ENCODE measurements at places on chromosomes 1 and 21.

- peak; percentile 38 for DNase-seq
Measured at GRCh38 chr1:25797939-25798338, 2.1 kb upstream of the SELENON start.

DNA sequence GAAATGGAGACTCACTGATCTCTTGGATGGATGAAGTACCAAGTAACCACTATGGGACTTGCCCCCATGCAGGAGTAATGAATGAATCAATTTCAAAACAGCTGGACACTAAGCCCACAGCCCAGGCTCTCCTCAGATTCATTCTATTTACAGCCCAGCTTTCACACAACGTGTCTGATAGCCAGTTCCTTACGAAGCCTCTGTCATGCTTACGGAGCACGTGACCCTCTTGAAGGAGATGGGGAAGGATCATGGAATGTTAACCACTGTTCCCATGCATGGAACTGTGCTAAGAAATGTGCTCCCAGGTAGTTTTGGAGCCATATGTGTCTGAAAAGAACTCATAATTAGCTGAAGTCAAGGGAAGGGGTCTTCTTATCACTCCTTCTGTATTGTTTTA, 124.1 kb downstream of the KIF26B start:
- DNase-seq = no peak

GRCh38 chr21:42296501-42296900, 18.7 kb downstream of the TFF3 start:
- no peak for DNase-seq

- peak; percentile 29 for DNase-seq
Measured at GRCh38 chr1:28115267-28115666, 26.9 kb upstream of the EYA3 start.

DNA sequence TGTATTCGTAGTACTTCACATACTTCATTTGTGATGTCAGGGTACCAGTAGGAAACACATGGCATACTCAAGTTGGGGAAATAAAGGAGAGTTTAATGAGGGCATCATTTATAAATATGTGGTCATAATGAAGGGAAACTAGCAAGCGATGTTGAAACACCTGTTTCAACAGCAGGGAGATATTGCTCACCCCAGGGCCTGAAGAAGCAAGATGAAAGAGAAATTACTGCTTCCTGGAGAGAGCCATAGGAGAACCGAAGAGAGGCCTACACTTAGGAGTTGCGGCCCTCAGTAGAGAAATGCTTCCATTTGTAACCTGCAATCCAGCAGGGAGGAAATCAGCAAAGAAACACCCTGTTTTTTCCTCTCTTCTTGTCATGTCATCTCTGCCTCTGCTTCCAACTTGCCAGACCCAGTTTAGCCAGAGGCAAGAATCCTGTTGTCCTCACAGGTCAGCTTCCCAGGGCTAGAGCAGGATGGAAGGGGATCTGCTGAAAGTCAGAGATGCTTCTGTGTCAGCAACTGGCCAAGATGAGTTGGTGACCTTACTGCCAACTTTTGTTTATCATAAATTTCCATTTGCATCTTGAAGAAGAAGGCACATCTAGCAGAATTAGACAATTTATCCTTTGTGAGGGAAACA, 67.6 kb upstream of the TSPAN2 start:
- no peak for DNase-seq

DNA sequence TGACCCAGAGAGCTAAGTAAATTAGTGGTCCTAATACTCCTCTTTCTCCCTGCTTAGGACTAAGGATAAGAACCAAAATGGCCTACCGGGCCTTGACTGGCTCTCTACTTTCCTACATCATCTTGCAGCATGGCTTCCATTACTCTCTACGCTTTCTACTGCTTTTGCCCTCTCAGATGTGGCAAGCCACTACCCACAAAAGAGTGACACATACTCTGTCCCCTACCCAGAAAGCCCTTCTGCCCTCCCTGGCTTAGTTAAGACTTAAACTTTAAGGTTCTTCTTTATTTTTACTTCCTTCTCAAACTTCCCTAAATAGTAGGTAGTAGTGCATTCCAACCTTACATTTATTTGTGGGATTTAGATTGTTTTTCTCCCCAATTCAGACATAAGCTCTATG, 228.1 kb downstream of the TPR start:
- no peak for DNase-seq

DNA sequence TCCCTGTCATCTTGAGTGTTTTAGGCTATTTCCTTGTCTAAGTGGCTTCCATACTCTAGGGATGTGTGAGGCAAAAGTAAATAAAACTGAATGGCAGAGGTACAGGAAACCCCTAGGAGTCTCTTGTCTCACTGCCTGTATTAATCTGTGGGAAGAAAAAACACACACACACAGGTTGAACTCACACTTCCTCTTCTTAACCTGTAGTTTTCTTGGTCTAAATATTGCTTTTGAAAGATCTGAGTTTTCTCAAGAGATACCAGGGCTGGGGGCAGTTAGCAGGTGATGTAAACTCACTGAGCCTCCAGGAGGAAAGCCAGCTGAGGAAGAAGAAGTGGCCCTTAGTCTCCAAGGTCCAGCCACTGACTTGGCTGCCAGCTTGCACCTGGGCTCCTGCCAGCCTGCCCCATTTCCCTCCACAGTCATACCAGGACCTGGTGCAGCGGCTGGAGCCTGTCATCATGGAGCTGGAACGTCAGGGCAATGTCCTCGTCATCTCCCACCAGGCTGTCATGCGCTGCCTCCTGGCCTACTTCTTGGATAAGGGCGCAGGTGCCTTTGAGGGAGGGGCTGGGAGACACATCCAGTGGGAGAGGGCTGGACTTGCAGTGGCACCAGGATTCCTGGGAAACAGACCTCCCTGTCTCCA, 16.9 kb downstream of the PFKFB2 start:
- no peak for DNase-seq

DNA sequence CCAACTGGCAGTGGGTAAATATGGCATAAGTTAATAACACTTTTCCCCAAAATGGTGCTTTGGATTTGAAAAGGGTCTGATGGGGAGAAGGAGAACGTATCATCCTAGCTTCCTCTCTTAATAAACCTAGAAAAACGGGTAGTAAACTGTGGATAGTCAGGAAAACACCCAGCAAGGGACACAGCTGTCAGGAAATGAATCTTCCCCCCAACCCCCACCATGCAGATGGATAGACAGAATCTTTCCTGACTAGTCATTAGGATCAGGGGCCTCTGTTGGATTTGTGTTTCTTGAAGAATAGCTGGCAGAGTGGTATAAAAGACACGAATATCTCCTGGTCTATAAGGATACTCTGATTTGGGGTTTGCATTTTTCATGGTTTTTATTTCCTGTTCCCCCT, 22.5 kb upstream of the LAX1 start:
- no peak for DNase-seq

DNA sequence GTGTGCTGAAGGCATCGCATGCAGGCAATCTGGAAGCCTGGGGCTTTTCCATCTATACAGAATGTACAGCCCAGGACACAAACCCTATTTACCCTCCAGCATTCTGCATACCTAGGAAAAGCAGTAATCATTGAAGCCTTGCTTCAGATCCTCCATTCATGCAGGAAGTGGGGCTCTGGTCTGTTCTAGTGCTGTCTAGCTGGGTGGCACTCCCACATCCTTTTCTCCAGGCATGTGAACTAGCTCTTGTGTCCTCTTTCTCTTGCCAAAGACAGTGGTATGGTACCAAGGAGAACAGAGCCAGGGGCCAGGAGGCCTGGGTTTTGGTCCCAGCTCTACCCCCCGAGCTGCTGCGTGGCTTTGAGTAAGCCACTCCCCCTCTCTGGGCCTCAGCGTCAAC, 21.7 kb downstream of the LRP8 start:
- DNase-seq = no peak

DNA sequence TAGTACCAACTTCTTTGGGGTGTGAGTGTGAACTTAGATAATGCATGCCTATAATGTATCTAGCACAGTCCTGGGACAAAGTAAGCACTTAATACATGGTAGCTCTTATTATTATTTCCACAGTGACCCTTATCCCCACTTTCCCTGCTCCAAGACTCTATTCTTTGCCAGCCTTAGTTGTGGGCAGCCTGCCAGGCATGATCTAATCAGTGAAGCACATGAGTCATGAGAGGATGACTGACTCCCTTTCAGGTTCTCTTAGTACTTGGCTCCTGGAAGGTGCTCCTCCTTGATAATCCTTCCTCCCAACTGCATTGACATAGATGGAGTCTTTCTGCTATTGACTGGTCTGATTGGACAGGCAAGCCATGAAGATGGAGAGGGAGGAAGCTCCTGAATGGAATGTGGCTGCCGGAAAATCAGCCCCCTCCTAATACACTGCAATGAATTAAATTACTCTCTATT, 17.4 kb upstream of the GNG12 start:
- DNase-seq = peak; percentile 91

DNA sequence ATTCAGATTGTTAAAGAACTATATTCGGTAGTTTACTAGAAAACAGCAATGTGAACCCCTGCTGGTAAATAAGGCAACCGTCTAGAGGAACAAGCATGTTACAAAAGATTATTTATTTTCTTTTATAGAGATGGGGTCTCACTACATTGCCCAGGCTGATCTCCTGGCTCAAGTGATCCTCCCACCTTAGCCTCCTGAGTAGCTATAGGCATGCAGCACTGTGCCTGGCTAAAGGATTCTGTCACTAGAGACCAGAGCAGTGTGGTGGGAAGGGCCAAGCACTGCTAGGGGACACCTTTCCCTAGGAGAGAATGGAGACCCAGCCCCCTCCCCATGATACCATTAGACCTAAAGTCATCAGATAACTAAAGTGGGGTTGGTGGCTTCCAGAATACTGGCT, 28.9 kb downstream of the SLC27A3 start:
- DNase-seq = no peak

DNA sequence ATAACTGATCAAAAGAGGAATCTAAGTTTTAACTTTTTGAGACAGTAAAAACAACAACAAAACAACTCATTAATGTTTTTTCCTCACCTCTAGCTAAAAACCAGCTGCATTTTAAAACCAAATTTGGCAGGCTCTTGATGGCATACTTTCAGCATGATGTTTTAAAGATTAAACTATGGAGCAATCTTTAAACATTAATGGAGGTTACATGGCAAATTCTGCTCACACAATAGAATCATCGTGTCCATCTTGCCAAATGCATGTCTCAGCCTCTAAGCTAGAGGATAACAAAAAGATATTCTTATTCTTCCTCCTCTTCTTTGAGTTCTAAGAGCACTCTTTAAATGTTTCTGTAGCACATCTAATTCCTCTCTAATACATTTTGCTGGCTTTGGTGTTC, 579.8 kb upstream of the PKN2 start:
- no peak for DNase-seq

GRCh38 chr1:213960963-213961362, 26.8 kb upstream of the PROX1 start:
- DNase-seq = no peak

DNA sequence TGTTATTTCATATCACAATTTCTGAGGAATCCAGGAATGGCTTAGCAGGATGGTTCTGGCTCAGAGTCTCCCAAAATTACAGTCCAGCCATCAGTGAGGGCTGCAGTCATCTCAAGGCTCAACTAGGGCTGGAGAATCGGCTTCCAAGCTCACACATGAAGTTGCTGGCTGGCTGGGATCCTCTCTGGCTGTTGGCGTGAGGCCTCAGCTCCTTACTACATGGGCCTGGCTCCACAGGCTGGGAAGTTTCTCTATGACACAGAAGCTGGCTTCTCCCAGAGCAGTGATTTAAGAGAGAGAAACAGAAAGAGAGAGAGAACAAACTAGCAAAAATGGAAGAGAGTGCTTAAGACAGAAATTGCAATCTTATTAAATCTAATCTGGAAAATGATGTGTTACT, 38.8 kb upstream of the RGS8 start:
- no peak for DNase-seq

GRCh38 chr21:40512590-40512989, 334.4 kb downstream of the DSCAM start:
- no peak for DNase-seq

GRCh38 chr1:109739738-109740614, 862 bp downstream of the GSTM3 start:
- peak; percentile 49 for DNase-seq

DNA sequence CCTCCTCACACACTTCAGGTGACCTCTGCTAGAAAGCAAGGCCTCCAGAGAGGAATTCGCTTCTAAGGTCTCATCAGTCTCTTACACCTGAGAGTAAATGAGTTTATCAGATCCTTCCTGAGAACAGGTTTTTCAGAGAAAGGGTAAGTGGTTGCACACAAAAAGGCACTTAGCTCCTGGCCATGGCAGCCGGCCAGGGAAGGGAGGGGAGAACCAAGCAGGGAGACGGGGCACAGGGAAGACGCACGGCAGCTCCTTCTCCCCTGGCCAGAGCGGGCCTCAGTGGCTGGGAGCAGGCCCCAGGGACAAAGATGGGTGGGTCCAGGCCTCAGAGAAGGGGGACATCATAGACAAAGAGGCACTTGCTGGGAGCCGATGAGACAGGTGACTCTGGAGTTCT, 3.6 kb upstream of the TNNT2 start:
- no peak for DNase-seq

DNA sequence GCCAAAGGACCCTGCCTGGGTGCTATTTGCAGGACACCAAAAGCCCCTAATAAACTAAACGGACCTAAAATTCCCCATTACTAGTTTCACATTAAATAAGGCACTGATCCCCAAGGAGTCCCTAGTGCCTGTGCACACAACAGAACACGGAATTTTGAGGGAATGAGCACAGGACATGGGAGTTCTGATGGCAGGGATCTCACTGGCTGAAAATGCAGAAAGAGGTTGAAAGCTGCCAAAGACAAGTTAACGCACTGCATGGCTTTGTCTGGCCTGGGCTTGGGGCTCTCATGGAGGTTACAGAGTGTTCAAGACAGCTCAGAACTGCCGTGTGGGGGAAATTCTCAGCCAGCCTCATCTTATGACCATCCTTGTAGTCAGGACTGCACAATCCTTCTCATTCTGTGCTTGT, 15.6 kb upstream of the ATP1B1 start:
- no peak for DNase-seq

GRCh38 chr1:81498471-81499462, 302.0 kb upstream of the ADGRL2 start:
- no peak for DNase-seq

All from choroid plexus epithelial cell (primary cell).